ENCODE measurements at places on chromosomes 13 and 19.

GRCh38 chr19:13207846-13208671 lies 57.8 kb downstream of the IER2 start:
- DNase-seq = peak; percentile 48

GRCh38 chr19:35915443-35915842 lies 7.3 kb upstream of the TYROBP start:
- DNase-seq = no peak

- DNase-seq = no peak
These were observed 583.0 kb upstream of the SPRY2 start for GRCh38 chr13:80923907-80924306.

- DNase-seq = peak; percentile 61
These were observed 5.4 kb upstream of the TRIM28 start for GRCh38 chr19:58538257-58539168.

GRCh38 chr13:36174923-36175322 lies 39.4 kb downstream of the SOHLH2 start:
- DNase-seq = no peak

DNA sequence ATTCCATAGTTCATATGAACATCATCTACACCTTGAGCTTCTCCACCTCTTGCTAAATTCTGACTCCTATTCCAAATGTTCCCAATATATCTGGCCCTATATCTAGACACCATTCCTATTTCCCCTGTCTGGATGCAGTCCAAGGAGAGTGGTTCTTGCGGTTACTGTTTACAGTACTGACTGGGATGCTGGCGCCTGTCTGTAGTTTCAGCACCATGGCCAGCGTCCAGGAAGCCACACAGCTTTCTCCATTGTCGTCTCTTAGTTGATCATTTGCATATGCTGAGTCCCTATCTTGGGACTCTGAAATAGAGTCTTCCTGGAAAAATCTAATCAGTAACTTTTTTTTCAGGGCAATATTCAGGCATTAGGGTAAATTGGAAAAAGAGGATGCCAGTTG lies 14.9 kb downstream of the LAIR2 start:
- peak; percentile 78 for DNase-seq

DNA sequence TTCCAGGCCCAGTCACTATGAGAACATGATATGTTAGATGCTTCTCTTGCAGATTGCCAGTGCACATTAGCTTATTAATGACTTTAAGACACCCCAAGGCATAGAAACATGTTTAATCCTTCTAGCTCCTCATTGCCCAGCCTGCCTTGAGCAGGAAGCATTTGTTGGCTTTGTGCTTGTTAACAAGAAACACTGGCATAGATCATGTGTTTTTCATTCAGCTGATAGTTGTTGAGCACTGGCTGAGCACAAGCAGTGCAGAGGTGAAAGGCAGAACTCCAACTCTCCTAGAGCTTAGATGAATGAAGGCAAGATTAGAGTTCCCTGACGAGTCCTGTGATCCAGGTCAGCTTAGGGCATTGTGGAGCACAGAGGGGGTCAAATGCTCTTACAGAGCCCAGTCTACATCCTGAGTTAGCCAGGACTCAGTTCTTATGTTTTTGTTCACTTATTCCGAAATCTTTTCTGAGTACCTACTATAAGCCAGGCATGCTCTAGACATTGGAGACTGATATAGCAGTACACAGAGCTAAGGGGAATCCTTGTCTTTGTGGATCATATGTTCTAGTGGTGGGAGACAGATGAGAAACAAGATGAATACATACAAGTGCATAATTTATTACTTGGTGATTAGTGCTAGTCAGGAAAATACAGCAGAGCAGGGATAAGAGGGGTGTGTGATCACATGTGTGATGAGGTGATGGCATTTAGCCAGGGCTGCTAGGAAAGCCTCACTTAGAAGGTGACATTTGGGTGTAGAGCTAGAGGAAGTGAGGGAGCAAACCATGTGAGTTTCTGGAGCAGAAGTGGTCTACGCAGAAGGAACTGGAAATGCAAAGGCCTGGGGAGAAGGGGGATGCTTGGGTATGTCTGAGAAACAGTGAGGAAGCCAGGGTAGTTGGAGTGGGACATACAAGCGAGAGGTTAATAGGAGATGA lies 101.2 kb downstream of the WASF3 start:
- DNase-seq = no peak

DNA sequence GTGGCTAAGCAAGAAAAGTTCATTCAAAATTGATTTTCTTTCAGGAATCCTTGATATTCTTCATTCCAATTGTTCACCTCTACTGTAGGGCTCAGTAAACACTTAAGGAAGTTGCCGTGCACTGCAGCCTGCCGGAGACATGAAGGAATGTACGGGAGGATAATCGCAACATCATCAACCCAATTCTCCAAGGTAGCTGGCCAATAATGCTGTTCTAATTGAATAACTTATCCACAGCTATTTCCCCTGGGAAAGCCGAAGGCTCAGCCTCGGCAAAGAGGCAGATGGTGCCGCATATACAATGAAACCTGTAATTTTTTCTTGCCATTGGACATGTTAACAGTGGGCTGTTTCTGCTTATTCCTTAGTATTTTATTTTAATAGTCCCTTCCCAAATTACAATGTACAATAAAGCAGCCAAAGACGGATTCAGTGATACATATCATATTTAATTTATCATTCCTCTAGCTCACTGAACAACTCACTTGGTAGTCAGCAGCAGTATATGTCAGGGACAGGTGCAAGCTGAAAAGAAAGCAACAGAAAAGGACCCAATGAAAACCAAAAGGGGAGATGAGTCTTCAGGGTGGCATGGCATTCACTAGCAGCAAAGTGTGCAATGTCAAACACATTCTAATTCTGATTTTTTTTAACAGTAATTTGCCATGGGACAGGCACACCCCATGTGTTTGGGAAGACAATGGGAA lies 420.5 kb upstream of the KLF12 start:
- DNase-seq = no peak

- no peak for DNase-seq
These were observed 2.0 kb downstream of the ZNF823 start for GRCh38 chr19:11736696-11737095.

GRCh38 chr19:31583148-31583547 lies 233.9 kb upstream of the TSHZ3 start:
- DNase-seq = no peak

DNA sequence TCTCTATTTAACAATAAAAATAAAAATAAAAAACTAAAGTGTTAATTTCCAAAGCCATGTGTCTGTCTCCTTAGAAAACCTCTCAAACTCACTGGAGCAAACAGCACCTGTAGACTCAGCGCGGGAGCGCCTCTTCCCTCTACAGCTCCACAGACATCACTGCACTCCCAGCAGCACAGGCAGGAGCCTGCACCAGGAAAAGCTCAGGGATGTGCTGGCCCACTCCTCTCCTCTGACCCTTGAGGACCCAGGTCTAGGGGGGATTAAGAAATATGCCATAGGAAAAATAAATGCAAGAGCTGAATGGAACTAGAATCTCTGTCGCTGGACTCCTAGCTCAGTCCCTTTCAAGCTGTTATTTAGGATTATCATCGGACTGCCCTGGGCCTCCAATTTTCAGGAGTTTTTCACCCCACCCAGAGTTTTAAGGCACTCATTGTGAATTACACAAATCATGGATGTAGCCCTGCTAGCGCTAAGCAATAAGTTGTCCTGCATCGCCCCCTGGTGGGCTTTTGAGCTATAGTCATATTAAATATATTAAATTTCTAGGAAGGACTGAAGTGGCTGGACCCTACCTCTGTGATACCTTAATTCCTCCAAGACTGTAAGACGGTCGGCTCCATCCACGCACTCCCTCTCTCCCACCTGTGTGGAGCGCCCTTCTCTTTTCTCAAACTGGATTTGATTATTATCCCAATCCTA lies 333.9 kb downstream of the UQCRFS1 start:
- DNase-seq = peak; percentile 74

DNA sequence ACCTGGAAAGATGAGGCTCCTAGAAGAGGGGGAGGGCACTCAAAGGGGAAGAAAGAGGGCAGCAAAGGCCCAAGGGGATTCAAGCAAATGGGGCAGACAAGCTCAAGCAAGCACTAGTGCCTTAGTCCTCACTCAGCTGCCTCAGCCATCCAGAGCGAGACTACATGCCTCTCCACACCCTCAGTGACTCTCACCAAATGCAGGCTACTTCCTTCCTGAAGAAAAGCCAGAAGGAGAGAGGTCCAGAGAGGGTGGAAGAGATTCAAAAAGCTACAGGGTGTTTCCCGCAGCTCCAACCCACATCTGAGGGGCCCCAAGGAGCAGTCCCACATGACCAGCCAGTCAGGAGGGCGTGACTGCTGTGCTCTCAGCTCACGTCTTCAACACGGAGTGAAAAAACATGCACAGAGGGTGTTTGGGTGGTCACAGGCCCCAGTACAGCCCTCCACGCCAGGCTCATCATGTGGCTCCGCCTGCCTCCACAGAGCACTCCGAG lies 40.5 kb downstream of the MIPEP start:
- no peak for DNase-seq

GRCh38 chr13:52844836-52845235 lies 3.6 kb downstream of the PCDH8 start:
- DNase-seq = no peak

DNA sequence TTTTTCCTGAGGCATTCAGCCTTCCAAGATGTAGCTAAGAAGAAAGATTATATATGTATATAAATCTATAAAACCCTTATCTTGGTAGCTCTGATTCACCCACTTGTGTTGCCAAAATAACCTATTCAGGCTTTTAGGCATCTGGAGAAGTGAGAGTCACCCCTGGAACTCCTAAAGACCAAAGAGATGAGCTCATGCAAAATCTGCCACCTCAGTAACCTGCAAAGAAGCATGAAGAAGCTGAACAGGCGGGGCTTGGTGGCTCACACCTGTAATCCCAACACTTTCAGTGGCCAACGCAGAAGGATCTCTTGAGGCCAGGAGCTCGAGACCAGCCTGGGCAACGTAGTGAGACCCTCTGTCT lies 393.7 kb downstream of the FOXO1 start:
- peak; percentile 37 for DNase-seq

Data from astrocyte of the hippocampus (primary cell).